PC-3 (cell line): ENCODE measurements at places on chromosomes 6 and 20.
A peak's percentile ranks its signal among the peaks of the same experiment; 100 is the strongest.

DNA sequence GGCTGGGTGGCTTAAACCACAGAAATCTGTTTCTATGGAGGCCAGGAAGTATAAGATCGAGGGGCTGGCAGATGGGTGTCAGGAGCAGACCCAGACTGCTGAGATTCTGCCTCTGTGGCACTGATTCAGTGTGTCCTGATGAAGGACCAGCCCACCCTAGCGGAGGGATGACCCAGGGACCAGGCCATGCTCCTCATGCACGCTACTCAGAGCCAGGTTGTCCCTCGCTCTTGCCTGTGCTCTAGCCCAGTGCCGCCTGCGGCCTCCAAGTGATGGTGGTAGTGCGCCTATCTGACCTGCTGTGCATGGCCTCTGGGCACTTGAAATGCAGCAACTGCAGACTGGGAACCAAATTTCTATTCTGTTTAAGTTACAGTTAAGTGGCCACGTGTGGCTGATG is 13.1 kb upstream of the APMAP start:
- DNase-seq, result no peak

- peak; percentile 65 for DNase-seq
Measured at GRCh38 chr6:12342664-12343063, 52.5 kb downstream of the EDN1 start.

- DNase-seq, result no peak
Measured at GRCh38 chr6:143099647-143100046, 39.0 kb downstream of the AIG1 start.

DNA sequence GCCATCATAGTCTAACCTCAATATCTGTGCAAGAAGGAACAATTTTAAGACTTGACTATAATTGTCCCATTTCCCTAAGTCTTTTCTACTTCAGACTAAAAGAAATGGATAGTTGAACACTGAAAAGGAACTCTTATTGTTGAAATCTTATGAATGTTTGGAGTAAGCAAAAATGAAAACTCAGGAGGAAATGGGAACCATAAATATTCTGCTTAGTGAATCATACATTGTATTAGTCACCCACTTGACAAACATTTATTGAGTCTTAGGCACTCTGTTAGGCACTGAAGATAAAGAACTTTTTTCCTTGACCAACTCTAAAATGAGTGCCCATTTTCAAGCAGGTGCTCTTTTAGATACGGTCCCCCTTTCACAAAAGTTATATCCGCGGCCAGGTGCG is 8.7 kb downstream of the CCDC170 start:
- peak; percentile 59 for DNase-seq

DNA sequence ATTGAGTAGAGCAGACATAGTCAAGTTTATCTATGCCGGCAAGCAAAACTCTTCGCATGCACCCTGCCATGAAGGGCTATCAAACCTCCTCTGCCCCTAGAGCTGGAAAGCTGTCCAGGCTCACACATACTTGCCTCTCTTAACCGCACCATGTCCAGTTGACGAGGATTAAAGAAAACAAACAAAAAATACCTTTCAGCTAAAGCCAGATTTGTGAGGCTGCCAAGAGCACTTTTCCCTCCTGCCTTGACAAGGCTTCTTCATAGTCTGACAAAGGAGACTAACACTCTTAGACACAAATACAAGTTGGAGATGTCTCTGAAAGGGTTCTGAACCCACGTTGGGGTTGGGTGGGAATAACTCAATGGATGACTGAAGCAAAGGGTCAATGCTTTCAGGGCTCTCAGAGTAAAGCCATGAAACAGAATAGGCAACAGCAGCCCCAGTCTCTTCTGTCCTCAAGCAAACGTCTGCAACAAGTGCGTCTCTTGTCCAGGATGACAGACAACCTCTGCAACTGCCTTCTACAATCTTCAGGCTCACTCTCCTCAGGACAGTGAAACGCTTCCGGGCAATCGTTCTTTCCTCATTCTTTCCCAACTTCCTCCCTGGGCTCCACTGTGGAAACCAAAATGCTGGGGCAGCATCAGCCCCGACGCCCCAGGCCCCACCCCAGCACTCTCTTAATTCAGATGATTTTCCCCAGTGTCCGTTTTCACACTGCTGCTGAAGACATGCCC is 57.8 kb downstream of the AGPAT4 start:
- no peak for DNase-seq

- peak; percentile 9 for DNase-seq
Measured at GRCh38 chr6:14211562-14211942, 94.0 kb downstream of the CD83 start.

DNA sequence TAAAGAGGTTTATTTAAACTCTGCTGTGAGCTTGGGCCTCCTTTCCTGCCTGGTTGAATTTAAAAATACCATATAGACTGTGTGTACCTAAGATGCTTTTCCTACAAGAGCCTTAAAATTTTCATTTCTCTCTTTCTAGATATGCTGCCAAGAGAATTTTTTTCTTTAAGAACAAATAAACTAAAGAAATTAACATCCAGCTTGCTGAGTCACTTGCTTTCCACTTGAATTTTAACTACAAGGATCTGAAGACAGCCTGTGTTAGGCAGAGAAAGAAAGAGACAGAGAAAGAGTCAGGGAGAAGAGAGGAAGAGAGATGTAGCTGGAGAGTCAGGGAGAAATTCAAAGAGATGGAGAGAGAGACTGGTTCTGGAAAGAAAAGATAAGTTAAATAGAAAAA is 18.3 kb upstream of the SNAP25 start:
- DNase-seq, result no peak

DNA sequence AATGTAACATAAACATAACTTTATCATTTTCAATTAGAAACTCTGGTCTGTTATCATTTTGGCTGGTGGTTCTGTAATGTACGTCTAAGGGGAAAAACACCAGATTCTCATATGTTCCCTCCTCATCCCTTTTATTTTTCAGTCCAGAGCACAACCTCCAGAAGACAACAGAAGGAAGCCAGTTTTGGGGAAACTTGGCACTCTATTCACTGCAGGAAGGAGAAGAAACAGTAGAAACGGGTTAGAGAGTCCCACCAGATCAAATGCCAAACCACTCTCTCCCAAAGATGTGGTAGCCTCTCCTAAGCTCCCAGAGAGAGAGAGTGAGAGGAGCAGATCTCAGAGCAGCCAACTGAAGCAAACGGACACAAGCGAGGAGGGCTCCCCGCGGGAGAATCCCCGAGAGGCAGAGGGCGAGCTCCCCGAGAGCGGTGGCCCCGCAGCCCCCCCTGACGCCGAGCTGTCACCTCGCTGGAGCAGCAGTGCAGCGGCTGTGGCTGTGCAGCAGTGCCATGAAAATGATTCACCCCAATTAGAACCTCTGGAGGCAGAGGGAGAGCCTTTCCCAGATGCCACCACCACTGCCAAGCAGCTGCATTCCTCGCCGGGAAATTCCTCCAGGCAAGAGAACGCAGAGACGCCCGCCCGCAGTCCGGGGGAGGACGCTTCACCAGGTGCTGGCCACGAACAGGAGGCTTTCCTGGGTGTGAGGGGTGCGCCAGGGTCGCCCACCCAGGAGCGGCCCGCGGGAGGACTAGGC is 117.8 kb downstream of the RTN4IP1 start:
- DNase-seq, result peak; percentile 52

DNA sequence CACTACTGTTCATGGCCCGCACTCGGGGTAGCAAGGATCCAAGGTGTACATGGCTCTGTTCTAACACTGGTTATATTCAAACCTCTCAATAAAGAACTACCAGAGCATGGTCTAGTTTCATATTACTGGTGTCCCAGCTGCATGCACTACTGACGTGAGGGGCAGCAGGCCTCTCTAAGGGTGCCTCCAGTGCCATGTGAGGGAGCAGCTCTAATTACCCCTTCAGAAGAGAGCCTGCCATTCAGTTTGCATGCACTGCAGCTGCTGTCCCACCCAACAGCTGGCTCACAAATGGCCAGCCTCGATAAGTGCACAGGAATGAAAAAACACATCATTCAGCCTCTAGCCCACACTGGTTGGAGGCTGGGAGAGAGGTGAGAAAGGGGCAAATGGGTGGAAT is 85.2 kb downstream of the SMLR1 start:
- DNase-seq, result no peak

- no peak for DNase-seq
Measured at GRCh38 chr6:135647521-135647920, 150.0 kb upstream of the AHI1 start.

GRCh38 chr20:35978041-35978513 is 9.7 kb downstream of the CNBD2 start:
- DNase-seq, result no peak

GRCh38 chr6:106186714-106187113 is 100.6 kb downstream of the PRDM1 start:
- DNase-seq, result no peak

- DNase-seq, result no peak
Measured at GRCh38 chr20:23112595-23112994, 26.5 kb upstream of the CD93 start.

DNA sequence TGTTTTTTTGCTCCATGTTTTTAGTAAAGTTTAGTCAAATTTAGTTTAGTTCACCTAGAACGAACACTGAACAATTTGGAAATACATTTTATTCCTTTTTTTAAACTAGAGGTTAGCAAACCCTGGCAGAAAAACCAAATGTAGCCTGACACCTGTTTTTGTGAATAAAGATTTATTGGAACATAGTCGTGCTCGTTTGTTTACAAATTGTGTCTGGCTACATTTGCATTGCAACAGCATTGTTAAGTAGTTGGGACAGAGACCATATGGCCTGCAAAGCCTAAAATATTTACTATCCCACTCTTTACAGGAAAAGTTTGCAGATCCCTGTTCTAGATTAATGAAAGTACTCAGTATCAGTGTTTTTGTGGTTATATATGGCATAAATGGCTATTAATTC is 56.9 kb downstream of the CD109 start:
- no peak for DNase-seq

- peak; percentile 68 for DNase-seq
Measured at GRCh38 chr6:107290491-107290890, 168.9 kb downstream of the PDSS2 start.

DNA sequence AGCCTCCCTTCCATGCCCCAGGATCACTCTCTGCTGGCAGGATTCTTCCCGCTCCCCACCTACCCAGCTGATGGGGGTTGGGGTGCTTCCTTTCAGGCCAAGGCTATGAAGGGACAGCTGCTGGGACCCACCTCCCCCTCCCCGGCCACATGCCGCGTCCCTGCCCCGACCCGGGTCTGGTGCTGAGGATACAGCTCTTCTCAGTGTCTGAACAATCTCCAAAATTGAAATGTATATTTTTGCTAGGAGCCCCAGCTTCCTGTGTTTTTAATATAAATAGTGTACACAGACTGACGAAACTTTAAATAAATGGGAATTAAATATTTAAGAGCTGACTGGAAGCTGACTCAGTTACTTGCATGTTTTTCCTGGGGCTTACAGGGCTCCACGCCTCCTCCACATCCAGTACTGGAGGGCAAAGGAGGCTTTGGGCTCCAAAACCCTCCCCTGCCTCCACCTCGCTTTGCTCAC is 24.3 kb upstream of the FANCE start:
- DNase-seq, result peak; percentile 95

GRCh38 chr6:149482545-149483333 is 2.1 kb downstream of the ZC3H12D start:
- no peak for DNase-seq

DNA sequence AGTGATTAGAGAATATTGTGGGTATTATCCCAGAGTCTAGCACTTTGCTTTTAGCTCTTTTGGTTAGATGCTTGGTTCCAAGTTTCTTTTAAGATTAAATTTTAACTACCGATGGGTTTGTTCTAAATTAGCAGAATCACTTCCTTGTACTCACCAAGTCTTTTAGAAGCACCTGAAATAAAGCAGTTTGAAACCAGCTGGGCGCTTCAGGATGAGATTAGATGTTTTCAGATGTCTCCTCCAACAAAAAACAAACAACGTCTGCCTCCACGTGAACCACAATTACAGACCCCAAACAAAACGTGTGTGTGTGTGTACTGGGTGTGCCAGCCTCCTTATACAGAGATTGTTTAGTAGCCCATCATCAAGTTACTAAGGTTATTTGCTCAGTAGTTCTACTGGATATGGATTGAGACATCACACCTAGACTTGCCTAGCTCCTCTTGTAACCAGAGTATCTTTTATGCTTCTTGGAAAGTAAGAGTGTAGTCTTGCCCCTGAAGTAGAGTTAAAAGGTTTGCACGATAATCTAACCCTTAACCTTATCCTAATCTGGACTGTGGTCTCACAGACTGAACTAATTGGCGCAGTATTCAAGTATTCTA is 2.3 kb downstream of the DSTN start:
- peak; percentile 36 for DNase-seq

DNA sequence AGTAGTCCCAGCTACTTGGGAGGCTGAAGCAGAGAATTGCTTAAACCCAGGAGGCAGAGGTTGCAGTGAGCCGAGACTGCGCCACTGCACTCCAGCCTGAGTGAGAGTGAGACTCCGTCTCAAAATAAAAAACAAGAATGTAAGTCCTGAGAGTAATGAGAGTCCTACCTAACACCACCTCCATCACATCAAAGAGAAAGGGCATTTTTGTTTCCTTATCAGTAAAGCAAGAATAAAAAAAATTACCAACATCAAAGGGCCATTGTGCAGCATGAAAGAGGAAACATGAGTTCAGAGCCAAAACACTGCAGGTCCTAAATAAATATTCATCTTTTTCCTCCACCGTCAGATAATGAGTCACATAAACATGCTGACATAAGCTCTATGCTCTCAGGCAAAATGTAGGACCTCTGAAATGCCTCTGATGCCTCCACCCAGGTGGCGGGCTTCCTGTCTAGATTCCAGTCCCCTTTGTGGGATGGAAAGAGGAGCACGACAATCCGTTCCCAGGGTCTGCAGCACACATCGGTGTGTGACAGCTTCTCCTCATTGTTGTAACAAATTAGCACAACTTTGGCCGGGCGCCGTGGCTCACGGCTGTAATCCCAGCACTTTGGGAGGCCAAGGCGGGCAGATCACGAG is 7.2 kb downstream of the ATP9A start:
- peak; percentile 86 for DNase-seq

DNA sequence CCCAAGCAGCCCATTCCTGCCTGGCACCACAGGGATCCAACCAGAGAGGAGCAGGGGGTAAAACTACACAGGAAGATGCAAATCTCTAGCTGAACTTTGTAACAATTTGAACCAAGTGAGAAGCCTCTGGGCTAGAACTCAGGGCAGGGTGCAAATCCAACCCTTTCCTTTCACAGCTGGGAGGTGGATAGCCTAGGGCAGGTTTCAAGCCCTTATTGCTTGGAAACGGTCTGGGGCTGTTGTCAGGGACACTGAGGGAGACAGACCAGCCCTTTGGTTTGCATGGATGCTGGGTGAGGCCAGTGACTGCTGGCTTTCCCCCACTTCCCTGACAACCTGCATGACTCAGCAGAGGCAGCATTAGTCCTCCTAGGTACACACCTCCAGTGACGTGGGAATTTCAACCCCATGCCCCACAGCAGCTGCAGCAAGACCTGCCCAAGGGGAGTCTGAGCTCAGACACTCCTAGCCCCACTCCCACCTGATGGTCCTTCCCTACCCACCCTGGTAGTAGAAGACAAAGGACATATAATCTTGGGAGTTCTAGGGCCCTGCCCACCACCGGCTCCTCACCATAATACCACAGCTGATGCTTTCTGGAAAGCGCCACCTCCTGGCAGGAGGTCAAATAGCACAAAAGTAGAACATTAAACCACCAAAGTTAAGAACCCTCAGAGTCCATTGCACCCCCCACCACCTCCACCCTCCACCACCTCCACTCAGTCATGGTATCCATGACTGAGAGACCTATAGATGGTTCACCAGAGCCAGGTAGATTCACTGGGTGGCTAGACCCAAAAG is 797.7 kb upstream of the MAN1A1 start:
- peak; percentile 18 for DNase-seq
